ENCODE measurements at places on chromosomes 7 and 10.

- DNase-seq, result no peak
These were observed 107.9 kb upstream of the FRMD4A start for GRCh38 chr10:14438576-14438975.

DNA sequence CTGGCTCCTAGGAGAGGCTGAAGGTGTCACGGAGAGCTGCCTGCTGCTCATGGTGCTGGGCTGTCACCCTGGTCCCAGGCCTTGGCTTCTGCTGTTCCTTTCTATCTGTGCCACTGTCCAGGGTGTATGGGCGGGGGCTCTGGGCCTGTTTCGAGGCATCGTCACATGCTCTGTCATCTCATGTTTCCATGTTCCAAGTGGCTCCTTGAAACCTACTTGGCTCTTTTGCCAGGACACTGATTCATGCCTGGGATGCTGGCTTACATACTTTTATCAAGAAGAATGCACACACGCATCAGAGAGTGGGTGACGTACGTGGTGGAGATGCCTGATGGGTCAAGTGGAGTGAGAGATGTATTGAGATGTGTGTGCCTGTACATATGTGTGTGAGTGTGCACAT is 50.9 kb downstream of the ADCY1 start:
- DNase-seq, result no peak

DNA sequence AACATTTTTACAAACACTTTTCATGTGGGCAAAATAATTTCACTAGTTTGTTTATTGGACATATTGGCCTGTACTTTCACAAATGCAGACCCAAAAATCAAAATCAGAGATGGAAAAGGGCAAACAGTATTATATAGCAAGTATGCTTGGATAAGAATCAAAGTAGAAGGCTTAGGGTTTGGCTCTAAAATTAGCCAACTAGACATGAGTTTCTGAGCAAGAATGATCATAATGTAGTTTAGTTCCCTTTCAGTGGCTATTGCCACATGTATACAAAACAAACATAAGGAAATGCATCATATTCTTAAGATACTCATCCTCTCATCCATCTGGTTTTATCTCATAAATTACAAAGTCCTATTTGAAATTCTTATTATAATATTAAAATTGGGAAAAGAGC is 132.5 kb downstream of the IMMP2L start:
- DNase-seq, result peak; percentile 15

DNA sequence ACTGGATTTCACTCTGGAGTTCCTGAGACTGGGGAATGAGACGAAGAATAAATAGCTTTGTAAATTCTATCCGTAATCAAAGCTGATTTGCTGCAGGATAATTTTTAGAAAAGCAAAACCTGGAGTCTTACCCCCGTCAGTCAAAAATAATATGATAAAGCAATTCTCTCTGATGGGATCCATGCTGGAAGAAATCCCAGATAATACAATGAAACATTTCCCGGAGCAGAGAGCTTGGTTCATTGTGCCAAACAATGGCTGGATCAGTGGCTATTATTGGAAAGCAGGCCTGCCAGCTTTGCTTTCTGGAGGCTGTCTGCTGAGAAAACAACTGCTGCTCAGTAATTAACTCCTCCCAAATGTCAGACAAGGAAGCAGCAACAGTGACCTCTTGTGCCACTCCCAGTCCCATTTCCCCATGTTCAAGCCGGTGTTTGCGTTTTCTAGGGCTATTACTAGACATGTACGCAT is 609.4 kb upstream of the PCDH15 start:
- no peak for DNase-seq

- DNase-seq, result no peak
These were observed 273.6 kb downstream of the PLXDC2 start for GRCh38 chr10:20089879-20090278.

DNA sequence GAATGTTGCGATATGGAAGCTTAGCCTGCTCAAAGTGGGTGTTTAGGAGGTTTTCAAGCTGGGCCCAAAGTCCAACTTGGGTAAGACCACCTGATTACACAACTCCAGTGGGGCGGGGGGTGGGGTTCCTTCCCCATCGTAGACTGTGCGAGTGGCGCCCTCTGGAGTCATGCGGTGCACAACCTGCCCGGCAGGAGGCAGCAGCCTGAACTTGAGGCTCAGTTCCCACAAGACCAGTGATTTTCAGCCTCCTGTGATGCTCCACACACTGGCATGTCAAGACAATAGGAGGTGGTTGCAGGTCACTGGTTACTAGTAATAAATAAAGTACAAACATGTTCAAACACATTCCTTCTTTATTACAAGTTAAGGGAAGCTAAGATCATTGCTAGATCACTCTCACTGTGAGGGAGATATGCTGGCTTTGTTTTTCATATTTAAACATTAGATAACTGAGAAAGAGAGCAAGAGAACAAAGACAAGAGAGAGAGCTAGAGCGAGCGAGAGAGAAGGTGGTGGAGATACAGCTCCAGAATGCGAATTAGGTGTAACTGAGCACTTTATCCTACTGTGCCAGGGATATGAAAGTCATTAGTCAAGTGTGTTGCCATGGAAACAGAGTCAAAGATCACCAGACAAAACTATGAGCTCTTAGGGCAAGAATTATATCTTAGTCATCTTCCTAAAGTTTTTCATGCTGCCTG is 97.4 kb upstream of the BMPER start:
- peak; percentile 93 for DNase-seq

DNA sequence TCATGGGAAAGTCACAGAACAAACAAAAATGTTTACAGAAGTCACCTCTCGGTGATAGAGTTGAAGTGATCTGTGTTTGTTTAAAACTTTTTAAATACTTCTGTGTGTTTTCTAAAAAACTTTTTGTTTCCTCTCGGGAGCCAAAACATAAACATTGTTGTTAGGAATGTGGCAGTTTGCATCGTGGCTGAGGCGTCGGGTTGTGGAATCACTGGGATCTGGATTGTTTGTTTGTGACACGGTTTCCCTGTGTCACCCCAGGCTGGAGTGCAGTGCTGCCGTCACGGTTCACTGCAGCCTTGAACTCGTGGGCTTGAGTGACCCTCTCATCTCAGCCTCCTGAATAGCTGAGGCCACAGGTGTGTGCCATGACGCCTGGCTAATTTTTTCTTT is 29.0 kb upstream of the SUN1 start:
- DNase-seq, result no peak

GRCh38 chr10:74674927-74675326 is 151.5 kb upstream of the KAT6B start:
- no peak for DNase-seq

DNA sequence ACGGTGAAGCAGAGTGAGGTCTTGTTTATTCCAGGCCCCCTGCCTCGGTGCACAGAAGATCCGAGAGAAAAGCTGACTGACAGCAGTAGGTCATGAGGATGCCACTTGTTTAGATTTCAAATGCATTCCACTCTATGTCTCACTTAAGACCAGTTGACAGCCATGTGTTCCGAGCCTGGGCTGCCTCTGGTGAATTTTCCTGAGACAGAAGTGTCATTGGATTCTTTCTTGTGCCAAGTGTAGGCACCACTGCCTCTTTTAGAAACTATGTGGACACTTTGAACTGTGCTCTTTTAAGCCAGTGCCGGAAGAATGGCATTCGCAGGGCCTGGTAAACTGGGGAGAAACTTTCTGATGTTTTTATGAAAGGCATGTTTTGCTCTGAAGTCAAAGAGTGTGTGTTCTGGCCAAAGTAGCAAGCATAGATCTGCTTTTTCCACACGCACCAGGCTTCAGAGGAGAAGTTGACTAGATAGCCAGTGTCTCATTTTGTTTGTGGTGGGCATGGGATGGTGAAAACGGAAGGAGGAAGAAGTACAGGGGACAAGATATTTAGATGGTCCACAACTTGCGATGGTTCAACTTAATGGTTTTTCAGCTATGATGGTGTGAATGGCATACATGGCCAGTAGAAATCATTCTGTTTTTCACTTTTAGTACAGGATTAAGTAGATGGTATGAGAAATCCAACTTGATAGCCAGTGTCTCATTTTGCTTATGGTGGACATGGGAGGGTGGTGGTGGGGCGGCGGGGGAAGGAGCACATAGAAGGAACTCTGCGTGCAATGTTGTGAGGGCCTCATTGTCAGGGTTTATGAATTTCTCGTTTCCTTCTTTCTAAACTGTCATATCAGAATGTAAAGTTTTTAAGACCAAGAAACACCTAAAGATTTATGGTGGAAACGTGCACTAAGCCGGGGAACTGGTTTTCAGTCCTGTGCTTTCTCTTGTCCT is 41.5 kb downstream of the CYP17A1 start:
- DNase-seq, result no peak

- DNase-seq, result no peak
These were observed 7.9 kb downstream of the HSPB1 start for GRCh38 chr7:76310102-76310957.

DNA sequence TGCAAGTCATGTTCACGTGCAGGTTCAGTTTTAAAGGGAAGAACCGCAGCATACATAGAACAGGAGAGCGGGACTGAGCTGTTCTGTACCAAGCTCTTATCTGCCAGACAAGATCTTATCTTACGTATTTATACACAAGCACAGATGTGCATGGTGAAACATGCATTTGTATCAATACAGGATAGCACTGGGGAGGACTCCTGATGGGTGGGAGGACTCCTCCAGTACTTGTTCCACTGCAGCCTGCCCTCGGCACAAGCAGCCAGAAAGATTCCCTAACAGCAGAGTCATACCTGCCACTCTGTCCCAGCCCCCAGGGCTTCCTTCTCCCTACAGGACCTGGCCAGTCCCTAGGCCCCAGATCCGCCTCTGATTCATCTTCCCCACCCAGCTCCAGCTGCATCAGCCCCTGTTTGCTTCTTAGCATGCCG is 13.2 kb upstream of the PRKCQ start:
- DNase-seq, result no peak

DNA sequence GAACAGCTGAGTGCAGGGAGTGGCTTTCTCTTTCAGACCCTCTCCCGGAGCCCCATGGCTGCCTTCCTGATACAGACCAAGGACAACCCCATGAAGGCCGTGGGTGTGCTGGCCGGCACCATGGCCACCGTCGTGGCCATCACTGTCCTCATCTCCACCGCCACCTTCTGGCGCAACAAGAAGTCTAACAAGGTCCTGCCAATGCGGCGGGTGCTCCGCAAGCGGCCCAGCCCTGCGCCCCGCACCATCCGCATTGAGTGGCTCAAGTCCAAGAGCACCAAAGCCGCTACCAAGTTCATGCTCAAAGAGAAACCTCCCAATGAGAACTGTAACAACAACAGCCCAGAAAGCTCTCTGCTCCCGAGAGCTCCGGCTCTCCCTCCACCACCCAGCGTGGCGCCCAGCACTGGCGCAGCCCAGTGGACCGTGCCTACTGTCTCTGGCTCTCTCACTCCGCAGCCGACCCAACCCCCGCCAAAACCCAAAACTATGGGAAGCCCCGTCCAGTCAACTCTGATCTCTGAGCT is 11.2 kb downstream of the LRIT2 start:
- no peak for DNase-seq

DNA sequence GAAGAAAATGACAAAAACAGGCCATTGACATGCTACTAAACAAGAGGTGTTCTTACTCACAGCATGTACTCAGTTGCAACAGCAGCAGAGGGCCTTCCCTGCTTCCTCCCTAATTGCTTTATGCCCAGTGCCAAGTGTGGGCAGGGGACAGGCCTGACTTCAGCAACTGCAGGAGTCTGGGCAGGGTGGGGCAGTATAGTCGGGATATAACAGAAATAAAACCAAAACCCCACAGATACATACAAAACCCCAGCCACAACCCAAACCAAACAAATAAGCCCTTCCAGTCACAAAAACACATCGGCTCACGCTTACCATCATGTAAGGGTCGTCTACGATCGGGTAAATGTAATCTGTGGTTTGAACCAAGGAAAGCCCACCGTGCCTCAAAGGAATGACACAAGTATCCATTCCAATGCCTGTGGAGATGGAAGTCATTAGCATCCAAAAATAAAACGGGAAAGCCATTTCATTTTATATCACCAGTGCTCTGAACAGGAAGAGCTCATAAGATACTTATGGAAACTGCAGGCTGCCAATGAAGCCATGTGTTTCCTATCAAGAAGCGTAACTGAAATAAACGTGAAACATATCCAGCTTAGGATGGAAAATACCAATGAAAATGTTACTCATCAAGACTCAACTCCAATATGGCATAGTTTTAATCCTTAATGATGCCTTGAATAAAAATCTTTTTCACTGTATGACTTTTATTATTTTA is 9.5 kb downstream of the SEPHS1 start:
- DNase-seq, result no peak

DNA sequence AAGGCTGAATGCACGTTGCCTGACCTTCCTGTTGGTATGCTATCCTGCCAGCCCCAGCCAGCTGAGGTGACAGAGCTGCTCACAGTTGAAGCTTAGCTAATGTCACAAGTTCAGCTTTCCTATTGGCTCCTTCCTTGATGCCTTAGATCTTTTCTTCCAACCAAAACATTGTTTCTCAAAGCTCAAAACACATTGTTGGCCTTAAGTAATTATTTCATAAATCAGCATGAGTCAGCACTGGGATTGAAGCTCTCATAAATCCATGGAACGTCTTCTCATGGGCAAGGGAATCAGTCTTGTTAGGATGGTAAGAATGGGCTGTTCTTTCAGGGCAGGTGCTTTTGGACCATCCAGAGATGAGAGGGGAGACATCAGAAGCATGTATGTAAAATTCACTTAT is 128.1 kb upstream of the SAMD8 start:
- DNase-seq, result no peak

DNA sequence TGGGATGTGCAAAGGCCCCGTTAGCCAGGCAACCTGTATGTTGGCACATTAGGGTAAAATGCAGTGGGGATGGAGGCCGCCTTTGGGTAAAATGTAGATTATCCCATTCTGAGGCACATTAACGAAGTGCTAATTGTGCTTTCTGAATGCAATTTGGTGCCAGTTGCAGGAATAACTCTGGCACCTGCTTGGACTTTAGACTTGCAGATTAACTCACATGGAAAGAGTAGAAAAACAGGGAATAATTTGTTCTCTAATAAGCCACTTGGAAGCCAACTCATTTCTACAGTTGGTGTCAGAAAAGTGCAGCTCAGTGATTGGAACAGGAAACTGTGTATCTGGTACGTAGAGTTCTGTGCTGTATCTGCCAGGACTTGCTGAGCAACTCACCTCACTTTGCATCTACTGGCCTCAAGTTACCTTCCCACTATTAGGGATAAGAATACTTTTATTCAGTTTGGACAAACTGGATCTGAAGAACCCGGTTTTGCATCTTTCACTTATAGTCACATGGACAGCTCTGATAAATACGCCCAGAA is 377.4 kb upstream of the PODXL start:
- no peak for DNase-seq

DNA sequence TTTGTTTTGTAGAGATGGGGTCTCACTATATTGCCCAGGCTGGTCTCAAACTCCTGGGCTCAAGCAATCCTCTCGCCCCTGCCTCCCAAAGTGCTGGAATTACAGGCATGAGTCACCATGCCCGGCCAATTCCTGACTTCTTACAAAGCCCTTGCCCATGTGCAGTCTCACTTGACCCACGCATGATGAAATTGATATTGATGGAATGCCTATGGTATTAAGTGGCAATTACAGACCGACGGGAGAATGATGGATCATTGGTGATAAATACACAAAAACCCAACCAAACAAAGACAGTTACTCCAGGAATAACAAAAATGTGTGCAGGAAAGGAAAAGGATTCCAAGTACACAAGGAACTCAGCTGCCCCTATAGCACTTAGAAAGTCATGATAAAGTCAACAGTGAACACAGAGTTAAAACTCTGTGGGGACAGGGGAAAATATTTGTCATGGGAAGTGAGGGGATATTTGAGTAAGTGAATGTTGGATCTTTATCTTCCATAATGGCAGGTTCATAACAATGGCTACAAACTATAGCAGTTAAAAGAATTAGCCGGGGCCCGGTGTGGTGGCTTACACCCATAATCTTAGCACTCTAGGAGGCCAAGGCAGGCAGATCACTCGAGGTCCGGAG is 21.6 kb downstream of the HIP1 start:
- peak; percentile 49 for DNase-seq
